ENCODE measurements at places on chromosomes 16 and 17.

- no peak for DNase-seq
Measured at GRCh38 chr17:19306160-19307111, 56.1 kb downstream of the B9D1 start.

- DNase-seq: no peak
Measured at GRCh38 chr16:53865494-53865863, 161.5 kb downstream of the FTO start.

- DNase-seq: no peak
Measured at GRCh38 chr17:59637611-59638310, 18.1 kb downstream of the CLTC start.

DNA sequence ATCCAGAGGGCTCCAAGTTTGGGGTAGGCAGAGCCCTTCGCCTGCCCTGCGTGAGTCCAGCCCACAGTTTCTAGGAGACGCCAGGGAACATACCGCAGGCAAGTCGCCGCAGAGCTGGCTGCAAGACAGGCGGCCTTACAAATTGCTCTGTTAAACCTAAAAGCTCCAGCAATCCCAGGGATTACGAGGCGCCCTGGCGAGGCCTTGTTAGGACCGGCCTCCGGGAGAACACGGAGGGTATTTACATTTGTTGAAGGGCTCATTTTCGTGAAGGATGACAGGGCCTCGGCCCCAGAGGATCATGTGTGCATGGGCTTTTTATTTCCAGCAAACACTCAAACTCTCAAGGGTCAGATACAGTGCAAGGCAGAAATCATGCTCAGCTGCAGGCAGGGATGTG is 77.6 kb upstream of the FOXF1 start:
- no peak for DNase-seq

GRCh38 chr17:49708515-49709183 is 885 bp upstream of the SLC35B1 start:
- DNase-seq: no peak

Measured in NCI-H187 (cell line).